ENCODE measurements at places on chromosomes 12 and 14.
A peak's percentile ranks its signal among the peaks of the same experiment; 100 is the strongest.

DNA sequence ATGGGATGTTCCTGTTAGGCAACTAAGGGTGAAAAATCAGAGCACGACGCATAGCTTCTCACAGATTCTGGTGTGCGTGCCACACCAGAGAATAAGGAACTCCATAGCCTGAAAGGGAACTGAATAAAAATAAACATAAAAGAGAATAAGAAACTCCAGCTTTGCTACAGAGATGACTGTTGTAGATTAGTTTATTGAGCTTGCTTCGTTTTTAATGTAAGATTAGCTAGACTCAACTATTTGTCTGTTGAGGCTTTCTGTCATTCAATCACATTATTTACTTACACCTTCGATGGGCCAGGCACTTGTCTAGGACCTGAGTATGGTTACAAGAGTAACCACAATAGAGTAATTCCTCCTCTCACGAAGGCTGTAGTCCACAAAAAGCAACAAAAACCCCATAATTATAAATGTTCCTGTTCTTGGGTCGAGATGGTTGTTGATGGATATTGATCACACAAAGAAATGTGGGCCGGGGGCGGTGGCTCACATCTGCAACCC lies 807 bp upstream of the ZCCHC8 start:
- no peak for DNase-seq

- DNase-seq: no peak
These were observed 7.4 kb upstream of the GCH1 start for GRCh38 chr14:54909817-54910558.

- DNase-seq: peak; percentile 40
These were observed 232.8 kb downstream of the MSRB3 start for GRCh38 chr12:65511134-65511834.

GRCh38 chr12:67452119-67452805 lies 183.1 kb downstream of the CAND1 start:
- no peak for DNase-seq

DNA sequence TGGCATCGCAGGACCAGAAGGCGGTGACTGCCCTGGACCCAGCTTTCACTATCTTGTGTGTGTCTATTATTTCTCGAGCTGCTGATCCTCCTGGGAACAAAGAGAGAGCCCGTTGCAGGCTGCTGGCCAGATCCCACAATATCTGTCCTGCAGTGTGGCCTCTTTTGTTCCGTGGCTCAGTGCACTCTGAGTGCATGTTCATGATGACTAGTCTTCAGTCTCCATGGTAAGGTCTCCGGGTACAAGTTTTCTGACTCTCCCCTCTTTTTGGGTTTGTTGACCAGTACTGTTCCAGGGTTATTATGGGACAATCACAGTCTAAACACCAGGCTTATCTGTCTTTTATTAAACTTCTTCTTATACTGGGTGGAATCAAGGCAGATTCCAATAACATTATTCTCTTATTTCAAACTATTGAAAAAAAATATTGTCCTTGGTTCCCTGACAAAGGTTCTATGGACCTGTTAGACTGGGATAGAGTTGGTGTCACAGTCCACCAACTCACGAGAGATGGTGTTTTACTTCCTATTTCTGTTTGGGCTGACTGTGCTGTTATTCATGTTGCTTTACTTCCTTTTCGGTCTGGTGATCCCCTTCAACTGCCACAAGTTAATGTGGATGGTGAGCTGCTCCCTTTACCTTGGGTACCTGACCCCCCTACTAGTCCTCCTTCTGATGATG lies 192.9 kb upstream of the ALG10B start:
- DNase-seq: no peak

DNA sequence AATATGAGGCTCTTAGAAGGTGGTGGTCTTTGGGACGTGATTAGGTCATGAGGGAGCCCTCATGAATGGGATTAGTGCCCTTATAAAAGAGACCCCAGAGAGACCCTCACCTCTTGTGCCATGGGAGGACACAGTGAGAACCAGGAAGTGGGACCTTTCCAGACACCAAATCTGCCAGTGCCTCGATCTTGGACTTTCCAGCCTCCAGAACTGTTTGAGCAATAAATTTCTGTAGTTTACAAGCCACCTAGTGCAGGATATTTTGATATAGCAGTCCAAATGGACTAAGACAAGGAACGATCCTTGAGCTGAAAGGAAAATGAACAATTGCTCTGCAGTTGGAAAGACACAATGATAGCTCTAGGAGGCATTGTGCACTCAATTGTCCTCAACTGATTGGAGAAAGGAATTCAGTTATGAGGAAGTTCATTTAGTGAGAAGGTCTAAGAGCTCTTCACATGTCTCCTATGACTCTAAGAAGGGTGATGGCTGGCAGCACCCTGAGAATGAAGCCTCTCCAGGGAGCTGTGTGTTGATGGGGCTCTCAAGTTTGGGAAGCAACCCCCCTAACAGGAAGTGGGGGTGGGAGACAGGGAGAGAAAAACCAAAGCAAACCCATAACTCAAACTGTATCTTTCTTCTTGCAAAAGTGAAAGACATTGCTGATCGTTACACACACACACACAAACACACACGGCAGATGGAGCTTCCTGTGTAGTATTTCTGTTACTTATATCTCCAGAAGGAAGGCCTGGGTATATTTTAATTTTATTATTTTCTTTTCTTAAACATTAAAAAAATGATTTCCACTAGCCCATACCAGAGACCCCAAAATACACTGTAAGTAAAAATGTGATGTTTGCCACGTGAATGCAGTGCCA lies 21.0 kb downstream of the CHST11 start:
- DNase-seq: no peak

- no peak for DNase-seq
These were observed 26.4 kb downstream of the GNPTAB start for GRCh38 chr12:101804409-101804808.

GRCh38 chr14:36604757-36605505 lies 22.5 kb upstream of the NKX2-8 start:
- peak; percentile 79 for DNase-seq

DNA sequence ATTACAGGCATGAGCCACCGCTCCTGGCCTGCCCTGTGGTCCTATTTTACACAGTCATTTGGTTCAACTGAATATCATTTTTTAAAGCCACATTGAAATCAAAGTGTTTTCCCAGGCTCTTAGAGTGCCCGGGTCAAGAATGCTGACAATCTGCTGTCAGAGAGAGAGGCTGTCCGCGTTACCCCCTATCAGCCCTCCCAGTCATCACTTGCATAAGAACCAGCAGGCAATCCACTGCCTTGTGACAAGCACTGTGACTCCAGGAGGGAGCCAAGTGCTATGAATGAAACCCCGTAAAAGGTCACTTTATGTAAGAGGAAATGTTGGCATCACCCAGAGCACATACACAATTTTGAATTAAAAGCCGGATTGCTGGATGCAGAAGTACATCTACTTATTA lies 13.5 kb downstream of the PHLDA1 start:
- no peak for DNase-seq

- no peak for DNase-seq
These were observed 31.4 kb downstream of the CFAP251 start for GRCh38 chr12:121949648-121950397.

GRCh38 chr12:5026342-5026938 lies 17.2 kb upstream of the KCNA5 start:
- no peak for DNase-seq

GRCh38 chr12:114414031-114414865 lies 8.3 kb upstream of the TBX5 start:
- no peak for DNase-seq

- no peak for DNase-seq
These were observed 3.9 kb downstream of the BCL11B start for GRCh38 chr14:99267837-99268781.

DNA sequence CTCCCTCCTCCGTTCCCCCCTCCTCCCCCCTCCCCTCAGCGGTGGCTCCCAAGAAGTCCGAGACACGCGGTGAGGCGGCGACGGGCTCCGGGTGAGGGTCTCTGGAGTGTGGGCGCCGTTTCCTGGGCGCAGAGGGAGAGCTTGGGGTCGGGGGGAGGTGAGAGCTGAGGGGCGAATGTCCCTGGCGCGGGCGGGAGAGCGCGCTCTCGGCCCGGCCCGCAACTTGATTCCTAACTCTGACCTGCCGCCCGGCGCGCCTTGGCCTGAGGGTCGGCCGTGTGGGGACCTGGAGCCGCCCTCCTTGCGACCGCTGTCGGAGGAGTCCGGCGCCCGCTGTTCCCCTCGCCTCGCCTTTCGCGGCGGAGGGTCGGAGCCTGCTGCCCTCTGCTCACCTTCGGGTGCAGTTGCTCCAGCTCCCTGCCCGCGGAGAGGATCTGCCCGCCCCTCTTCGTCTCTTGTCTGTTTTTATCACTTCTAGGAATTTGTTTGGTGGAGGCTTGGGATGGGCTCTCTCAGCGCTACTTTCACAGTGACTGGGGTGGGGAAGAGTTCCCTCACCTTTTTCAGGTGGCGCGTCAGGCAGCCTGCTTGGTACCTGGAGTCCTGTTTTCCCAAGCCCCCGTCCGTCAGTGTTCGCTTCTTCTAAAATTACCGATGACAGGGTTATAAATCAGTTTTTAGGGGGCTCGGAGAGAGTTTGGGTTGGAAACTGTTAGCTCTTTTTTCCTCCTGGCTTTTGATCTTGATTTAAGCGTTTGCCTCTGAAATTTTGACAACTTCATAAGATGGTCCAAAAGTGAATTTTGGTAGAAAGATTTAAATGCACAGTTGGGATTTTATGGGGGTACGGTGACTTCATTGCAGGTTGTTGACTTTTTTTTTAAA lies 495 bp downstream of the ADIPOR2 start:
- peak; percentile 66 for DNase-seq

- no peak for DNase-seq
These were observed 370.3 kb upstream of the TMEM132C start for GRCh38 chr12:127896661-127897060.

- DNase-seq: peak; percentile 45
These were observed 18.1 kb downstream of the VSX2 start for GRCh38 chr14:74257078-74257940.

- no peak for DNase-seq
These were observed 1.6 kb upstream of the SLCO1B1 start for GRCh38 chr12:21129351-21129750.

DNA sequence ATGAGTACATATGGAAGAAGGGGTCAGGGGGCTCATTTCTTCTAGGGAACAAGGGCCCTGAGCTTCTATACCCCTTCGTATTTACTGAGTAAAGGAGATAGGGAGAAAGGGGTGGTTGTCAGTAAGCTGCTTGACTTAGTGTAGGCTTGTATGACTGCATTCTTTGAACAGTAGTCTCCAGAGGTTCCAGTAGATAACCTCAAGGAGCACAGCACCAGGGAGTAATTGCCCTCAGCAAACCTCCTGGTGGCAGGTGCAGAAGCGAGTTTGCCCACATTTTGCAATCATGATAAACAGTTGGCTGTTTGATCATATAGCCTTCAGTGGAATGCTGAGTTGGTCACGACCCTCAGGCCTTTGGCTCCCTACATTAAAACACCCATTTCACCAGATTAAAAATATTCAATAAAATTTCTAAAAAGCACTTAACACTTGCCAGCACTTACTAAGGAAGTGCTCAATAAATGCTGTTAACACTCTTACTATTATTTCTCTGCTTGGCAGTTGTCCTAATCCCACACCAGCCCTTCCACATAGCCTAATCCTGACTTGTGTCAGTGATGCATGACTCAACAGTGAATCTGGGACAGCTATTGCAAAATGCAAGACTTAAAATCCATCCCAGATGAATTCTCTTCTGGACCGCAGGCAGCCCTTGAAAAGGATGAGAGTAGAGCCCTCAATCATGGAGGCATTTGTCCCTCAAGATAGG lies 3.7 kb upstream of the DHRS4L2 start:
- no peak for DNase-seq

- no peak for DNase-seq
These were observed 148.9 kb downstream of the ITPR2 start for GRCh38 chr12:26684101-26684500.

- no peak for DNase-seq
These were observed 15.7 kb downstream of the PTGER2 start for GRCh38 chr14:52329678-52330369.
